ENCODE measurements at places on chromosomes 6 and 20. TPM values are rescaled to one million over a fixed set of nuclear protein-coding genes. Genes with fewer than 3 reads are reported as not detected.

SDCBP2 gene
- 2.6 TPM for total RNA-seq

UCKL1 gene
- total RNA-seq = 9.9 TPM

ID4 gene
- 7.7 TPM for total RNA-seq

ZBTB46 gene
- total RNA-seq = 6.2 TPM

OR2B6 gene
- total RNA-seq = not detected

STMND1 gene
- not detected for total RNA-seq

SPATA2 gene
- total RNA-seq = 3.3 TPM

CDH4 gene
- total RNA-seq = not detected

SYCP2 gene
- total RNA-seq = 0.20 TPM

SPATS1 gene
- total RNA-seq = not detected

CCN5 gene
- 25.1 TPM for total RNA-seq

RTN4IP1 gene
- total RNA-seq = 2.4 TPM

SLC17A2 gene
- not detected for total RNA-seq

MYB gene
- total RNA-seq = not detected

RBPJL gene
- total RNA-seq = not detected

KHDC1 gene
- total RNA-seq = 3.5 TPM

ZBTB2 gene
- total RNA-seq = 8.4 TPM

BPIFB3 gene
- total RNA-seq = not detected

OLIG3 gene
- total RNA-seq = not detected

FAM83B gene
- total RNA-seq = not detected

SIRPB1 gene
- total RNA-seq = 1.7 TPM

SCAF8 gene
- 27.0 TPM for total RNA-seq

TRAPPC3L gene
- not detected for total RNA-seq

CST2 gene
- total RNA-seq = not detected

ARMH2 gene
- not detected for total RNA-seq

DAAM2 gene
- 12.3 TPM for total RNA-seq

Data from cardiac ventricle fibroblast (primary cell).